ENCODE measurements at places on chromosomes 4 and X. TPM values are rescaled to one million over a fixed set of nuclear protein-coding genes. Genes with fewer than 3 reads are reported as not detected.

NDP gene
- not detected for total RNA-seq

CSAG2 gene
- not detected for total RNA-seq

GAB3 gene
- total RNA-seq: 14.8 TPM

DCAF12L2 gene
- total RNA-seq: 0.11 TPM

CXorf38 gene
- 3.7 TPM for total RNA-seq

DNA sequence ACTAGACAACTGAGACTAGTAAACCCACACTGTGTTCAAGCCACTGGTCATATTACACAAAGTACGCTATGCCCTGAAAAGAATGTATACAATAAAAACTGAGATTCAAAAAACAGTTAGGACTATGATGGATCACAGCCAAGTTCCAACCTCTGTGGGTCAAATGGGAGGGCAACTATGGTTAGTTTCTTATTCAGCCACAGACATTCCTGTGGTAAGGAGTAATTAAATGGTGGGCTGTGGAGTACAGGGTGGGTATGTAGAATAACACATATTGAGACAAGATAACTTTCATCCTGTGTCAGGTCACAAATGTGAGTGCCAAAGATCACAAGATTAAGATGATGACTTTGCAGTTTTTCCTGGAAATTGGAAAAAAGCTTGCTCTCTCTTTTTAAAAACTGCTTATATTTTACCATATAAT is 167.2 kb downstream of the NPNT start:
- no peak for DNase-seq

DNA sequence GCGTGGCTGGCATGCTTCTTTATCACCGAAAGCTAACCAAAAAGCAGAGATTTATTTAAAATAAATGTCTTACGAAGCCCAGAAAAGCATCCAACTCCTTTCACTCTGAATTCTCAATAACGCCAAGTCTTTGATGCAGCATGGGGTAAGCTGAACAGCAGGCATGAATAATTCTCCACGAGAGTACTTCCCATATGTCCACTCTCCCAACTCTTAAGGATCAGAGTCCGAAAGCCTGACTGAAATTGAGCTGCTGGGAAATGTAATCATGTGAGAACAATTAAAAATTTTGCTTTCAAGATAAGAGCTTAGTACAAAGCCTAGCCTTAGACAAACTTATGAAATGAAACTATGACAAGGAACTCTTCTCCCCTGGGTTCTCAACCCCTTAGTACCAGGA is 7.5 kb upstream of the SLC39A8 start:
- no peak for DNase-seq

GRCh38 chrX:48761674-48762471 is at the start of gene GLOD5:
Gene GLOD5, plus strand, starts transcription at chrX:48761747. Its CDS starts 44 bp downstream, at chrX:48761791.
- no peak for DNase-seq

DNA sequence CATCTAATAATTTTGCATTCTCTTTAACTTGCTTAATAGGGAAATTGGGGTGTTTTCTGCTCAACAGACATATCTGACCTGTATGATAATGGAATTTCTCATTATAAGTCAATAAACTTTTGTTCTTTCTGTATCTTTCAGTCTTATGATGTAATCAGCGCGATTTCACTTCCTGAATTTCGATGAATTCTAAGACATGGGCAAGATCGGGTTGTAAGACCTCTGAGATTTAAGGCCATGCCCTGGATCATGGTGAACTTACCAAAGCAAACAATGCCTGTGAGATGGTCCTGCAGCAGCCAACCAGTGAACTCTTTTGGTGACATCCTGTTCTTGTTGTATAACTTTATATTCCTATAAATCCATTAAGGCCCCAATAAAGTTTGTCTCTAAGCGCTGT is 88.1 kb downstream of the NBDY start:
- DNase-seq: no peak

GRCh38 chrX:148582353-148582752 is 81.9 kb downstream of the AFF2 start:
- DNase-seq: no peak

GRCh38 chrX:53717205-53717604 is 30.7 kb upstream of the HUWE1 start:
- DNase-seq: no peak

DNA sequence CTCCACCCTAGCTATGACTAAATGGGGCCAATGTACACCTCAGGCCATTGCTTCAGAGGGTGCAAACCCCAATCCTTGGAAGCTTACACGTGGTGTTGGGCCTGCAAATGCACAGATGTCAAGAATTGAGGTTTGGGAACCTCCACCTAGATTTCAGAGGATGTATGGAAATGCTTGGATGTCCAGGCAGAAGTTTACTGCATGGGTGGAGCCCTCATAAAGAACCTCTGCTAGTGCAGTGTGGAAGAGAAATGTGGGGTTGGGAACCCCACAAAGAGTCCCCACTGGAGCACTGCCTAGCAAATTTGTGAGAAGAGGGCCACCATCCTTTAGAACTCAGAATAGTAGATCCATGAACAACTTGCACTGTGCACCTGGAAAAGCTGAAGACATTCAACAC is 284.1 kb downstream of the ANTXR2 start:
- no peak for DNase-seq

- DNase-seq: no peak
These were observed 97.6 kb downstream of the MGST2 start for GRCh38 chr4:139763205-139763604.

DNA sequence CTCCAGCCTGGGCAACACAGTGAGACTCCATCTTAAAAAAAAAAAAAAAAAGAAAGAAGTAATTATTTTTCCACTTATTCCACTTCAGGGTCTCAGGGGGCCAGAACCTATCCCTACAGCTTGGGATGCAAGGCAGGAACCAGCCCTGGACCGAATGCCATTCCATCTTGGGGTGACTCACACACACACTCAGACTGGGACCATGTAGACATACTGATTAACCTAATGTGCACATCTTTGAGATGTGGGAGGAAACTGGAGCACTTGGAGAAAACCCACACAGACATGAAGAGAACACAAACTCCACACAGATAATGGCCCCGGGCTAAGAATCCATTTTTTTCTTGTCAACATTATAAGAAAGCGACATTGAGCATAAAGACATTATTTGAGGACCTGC is 132.5 kb downstream of the PTTG2 start:
- DNase-seq: no peak

GRCh38 chr4:119135721-119136121 is at the start of gene MYOZ2:
Gene MYOZ2, plus strand, starts transcription at chr4:119135832. Its CDS starts 694 bp downstream, at chr4:119136526.
- no peak for DNase-seq

DNA sequence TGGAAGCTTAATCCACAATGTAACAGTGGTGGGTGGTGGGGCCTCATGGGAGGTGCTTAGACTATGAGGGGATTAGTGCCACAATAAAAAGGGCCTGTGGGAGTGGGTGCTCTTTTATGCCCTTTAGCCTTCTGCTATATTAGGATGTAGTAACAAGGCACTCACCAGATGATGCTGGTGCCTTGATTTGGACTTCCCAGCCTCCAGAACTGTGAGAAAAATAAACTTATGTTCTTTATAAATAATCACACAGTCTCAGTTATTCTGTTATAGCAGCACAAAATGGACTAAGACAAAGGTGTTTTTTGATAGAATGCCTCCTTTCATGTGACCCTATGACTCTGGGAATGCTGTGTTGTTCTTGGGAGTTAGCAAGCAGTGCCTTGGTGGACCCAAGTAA is 89.8 kb downstream of the STIM2 start:
- no peak for DNase-seq

DNA sequence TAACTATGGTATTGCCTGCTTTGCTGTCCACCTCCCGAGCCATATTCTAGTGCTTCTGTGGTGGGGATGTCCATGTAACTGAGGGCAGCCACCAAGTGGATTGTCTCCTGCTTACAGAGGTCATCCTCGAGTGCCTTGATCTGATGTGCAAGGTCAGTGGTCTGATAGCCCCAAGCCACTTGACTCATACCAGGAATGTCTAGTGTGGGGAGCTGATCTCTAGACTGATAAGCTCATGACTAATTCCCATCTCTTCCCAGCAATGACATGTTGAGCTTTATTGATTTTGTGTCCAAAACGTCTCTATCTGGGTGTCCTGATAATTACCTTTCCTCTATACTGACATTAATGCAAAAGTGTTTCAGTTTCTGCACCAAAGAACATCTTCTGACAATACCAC is 168.4 kb upstream of the WDR1 start:
- DNase-seq: no peak

GRCh38 chrX:64894454-64895038 is 81.7 kb downstream of the ZC4H2 start:
- no peak for DNase-seq

GRCh38 chr4:91025241-91026148 is 898.3 kb downstream of the CCSER1 start:
- no peak for DNase-seq

DNA sequence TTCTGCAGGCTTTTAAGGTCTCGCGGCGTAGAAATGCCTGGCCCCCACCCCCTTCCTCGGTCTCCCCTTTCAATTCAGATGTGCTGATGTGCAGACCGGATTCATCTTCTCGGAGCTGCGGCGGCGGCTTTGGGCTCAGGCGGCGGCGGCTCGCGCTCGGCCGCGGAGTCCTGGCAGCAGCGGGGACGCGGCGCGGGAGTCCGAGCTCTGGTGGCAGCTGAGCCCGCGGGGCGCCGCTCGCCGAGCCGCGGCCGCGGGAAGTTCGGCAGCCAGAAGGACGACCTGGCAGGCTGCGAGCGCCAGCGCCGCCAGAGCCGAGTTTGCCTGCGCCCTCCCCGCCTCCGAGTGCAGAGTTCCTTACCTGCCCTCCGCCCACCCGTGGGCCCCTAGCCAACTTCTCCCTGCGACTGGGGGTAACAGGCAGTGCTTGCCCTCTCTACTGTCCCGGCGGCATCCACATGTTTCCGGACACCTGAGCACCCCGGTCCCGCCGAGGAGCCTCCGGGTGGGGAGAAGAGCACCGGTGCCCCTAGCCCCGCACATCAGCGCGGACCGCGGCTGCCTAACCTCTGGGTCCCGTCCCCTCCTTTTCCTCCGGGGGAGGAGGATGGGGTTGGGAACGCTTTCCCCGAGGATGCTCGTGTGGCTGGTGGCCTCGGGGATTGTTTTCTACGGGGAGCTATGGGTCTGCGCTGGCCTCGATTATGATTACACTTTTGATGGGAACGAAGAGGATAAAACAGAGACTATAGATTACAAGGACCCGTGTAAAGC is 448 bp downstream of the TLL1 start:
- peak; percentile 24 for DNase-seq

GRCh38 chrX:115689931-115690330 is 129.0 kb downstream of the PLS3 start:
- no peak for DNase-seq

GRCh38 chrX:123513585-123514278 is 219.1 kb downstream of the THOC2 start:
- no peak for DNase-seq

DNA sequence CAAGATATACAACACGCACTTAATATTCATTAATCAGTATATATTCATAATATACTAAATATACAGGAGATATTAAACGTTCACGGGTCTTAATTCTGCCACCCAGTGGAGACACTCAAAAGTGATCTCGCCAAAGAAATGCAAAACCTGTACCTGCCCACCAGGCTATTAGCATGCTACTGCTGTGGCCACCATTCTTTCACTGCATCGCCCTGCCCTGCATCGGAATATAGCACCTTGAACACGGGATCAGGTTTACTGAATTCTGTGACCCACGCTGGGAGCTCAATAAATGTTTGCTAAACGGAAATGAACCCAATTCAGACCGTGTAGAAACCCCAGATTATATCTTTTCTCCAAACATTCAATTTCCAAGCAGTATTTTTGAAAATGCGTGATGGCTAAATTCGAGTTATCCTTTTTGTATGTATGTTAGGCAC is 840 bp upstream of the CLCN3 start:
- no peak for DNase-seq

GRCh38 chr4:187090401-187090800 is 366.7 kb upstream of the FAT1 start:
- no peak for DNase-seq

GRCh38 chrX:19860571-19860970 is 26.8 kb downstream of the SH3KBP1 start:
- no peak for DNase-seq

DNA sequence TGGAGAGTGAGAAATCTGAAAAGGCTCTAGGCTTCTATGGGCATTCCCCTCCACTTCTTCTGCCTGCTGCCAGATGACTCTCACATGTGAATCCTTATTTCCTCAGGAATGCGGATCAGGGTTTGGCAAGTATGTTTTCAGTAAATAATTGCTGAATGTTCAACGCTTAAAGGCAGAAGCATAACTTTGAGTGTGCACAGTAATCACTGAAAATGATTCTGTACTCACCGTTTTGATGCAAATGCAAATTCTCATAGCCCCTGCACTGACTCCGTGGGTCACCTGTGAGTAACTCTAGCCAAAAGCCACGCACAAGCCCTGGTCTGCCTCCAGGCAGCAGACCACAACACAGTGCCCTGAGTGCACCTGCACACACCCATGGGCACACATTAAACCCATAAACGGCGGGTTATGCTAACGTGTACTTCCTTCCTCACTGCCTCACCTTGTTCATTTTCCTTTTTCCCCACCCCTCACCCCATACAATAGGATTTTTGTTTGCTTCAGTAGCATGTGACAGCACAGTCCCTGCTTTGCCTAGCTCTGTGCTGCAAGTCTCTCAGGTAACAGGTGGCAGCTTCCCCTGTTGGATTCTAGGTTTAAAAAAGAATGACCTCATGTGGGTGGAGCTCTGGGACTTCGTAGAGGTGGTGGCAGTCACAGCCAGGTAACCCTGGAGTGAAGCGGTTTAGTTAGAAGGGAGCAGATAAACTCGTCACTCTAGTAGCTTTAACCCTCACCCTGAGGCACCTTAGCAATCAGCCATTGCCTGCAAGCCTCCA is at the start of gene ARHGEF38:
TSS of gene ARHGEF38 (plus strand) at position 656 of the 782 bp plus-strand sequence. CDS start 146 bp downstream, outside the sequence.
- no peak for DNase-seq

DNA sequence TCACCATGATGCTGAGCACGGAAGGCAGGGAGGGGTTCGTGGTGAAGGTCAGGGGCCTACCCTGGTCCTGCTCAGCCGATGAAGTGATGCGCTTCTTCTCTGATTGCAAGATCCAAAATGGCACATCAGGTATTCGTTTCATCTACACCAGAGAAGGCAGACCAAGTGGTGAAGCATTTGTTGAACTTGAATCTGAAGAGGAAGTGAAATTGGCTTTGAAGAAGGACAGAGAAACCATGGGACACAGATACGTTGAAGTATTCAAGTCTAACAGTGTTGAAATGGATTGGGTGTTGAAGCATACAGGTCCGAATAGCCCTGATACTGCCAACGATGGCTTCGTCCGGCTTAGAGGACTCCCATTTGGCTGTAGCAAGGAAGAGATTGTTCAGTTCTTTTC is 4.0 kb downstream of the HNRNPH2 start:
- DNase-seq: no peak

DNA sequence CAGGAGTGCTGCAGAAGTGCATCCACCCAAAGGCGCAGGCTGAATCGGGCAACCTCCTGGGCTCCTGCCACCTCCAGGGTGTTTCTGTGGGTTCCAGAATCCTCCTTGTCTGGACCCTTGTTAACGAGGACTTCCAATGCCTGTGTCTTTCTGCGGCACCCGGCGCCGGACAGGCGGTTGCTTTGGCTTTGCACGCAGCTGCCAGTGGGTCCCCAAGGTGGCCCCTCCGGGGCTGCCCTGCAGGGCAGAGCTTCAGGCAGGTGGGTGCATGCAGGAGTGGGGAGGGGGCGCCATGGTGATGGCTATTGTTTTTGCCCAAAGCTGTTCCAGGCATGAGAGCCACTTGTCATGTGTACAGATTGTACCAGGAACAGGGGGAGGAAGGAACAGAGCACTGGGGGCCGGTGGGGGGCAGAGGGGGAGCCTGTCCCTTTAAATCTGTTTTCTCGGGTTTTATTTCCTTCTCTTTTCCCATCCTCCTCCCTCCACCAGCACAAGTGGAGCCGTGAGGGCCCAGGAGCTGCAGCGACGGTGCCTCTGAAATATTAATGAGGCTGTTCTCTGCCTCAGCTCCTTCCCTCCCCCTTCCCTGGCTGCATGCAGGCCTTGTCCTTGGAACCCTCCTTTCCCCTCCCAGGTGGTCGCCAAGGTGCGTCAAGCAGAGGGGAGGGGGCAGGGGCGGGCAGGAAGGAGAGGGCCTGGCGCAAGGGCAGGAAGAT is 13.1 kb downstream of the ATP2B3 start:
- no peak for DNase-seq
